ENCODE measurements at places on chromosomes 1 and 21.

DNA sequence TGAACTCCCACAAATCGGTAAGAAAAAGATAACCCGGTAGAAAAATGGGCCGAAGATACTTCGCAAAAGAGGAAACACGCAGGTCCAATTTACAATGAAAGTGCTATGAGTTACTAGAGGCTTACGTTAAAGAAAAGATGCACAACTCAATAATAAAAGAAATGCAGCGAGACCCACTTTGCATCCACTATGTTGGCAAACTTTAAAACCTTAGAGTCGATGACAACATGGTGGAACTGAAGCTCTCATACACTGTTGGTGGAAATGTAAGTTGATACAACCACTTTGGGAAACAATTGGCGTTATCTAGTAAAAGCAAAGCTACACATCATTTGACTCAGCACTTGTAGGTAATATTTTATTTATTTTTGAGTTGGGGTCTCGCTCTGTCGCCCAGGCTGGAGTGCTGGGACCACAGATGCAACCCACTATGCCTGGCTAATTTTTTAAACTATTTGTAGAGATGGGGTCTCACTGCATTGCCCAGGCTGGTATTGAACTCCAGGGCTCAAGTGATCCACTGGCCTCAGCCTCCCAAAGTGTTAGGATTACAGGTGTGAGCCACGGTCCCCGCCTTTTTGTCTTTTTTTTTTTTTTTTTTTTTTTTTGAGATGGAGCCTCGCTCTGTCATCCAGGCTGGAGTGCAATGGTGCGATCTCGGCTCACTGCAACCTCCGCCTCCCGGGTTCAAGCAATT, 696 bp upstream of the GPATCH3 start:
- no peak for DNase-seq

DNA sequence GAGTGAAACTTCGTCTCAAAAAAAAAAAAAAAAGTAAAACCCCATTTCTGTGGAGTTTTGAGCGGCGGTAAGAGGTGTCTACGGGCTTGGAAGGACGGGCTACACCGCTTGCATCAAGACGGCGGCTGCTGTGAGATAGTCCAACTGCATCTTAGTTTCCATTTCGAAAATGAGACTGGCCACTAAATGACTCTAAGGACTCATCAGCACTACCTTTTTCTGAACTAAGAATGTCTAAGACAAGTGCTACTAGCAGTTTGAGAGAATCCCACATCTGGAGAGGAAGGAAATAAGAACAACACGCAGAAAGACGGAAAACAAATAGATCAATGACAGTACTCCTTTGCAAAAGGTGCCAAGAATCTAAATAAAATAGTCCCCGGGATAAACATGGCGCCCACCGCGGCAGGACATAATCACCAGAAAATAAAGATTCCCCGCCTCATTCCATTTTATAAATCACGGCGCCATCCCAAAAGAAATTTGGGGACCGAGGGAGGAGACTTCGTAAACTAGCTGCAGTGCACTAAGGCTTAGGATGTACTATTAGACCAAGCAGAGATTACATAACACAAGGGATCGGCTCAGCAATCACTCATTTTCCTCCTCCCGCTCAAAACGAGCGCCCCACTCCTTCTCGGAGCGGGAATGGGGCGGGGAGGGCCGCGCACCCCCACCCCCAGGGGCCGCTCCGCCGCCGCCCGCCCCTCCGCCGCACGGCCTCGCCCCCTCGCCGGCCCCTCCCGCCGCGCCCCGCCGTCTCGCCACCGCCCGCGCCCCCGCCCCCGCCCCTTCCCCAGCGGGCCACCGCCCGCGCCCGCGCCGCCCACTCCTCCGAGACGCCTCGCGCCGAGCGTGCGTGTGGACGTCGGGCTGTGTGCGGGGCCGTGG, 1.1 kb downstream of the POGZ start:
- peak; percentile 74 for DNase-seq

- DNase-seq = no peak
Observed at GRCh38 chr21:31829736-31830472, 42.9 kb upstream of the HUNK start.

GRCh38 chr1:78918157-78918556, 88.4 kb downstream of the ADGRL4 start:
- no peak for DNase-seq

DNA sequence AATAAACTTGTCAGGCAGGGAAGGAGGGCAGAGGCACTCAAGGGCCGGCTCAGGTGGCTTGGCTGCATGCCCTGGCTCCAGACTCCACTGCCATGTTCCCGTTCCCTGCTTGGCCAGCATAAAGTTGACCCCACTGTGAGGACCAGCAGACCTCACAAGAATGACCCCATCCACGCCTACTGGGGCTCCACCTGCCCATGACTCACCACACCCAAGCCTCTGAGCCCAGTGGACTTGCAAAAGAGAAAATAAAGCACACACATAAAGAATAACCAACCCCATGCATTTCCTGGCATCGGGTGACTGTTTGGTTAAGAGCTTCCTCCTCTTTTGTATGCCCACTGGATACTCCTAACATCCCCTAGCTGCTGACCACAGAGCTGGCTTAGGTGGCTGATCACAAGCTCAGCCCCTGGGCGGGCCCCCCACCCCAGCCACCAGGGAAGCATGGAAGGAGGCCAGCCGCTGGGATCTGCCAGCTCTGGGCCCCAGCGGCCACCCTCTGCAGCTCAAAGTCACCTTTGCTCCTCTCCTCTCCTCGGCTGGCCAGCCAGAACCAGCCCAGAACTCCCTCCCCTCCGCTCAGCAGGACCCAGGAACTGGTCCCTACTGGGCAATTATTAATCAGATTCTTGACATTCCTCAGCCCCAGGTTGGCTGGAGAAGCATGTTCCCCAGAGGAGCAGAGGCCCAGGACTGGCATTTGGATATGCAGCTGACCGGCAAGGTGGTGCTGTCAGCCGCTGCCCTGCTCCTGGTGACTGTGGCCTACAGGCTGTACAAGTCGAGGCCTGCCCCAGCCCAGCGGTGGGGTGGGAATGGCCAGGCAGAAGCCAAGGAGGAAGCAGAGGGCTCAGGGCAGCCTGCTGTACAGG, at the start of gene KLHDC7A:
Gene KLHDC7A, plus strand, starts transcription at position 616 of the 875 bp plus-strand sequence. Its CDS starts 52 bp downstream, at position 668.
- DNase-seq = no peak

DNA sequence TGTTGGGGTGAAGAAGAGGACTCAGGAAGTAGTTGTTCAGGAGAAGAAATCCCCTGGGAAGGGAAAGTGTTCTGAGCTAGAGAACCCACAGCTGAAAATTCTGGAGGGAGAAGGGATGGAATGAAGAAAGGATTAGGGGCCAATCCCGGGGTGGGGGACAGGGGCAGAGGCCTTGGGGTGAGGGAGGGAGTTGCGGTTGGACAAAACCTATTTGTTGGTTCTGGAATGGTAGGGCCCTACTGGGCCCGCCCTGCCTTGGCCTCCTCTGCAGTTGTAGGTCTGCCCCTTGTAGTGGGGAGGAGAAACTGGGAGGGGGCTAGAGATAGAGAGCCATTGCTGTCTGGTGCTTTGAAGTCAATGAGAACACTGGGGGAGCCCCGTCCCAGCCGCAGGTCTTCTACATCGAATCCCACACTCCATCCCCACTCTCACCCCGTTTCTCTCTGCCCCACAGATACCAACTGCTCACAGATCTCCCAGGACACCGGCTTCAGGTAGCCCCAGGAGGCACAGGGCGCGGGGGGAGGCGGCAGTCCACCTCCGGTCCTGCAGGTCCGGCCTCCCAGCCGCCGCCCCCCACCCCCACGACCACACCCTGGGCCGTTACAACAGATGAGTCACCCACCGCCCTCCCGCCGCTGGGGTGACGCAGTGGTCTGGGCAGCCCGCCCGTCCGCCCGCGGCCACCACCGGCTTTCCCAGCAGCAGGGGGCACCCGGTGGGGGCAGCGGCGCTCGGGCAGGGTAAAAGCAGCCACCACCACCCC, 1.1 kb downstream of the TAGLN2 start:
- DNase-seq = peak; percentile 35

- DNase-seq = no peak
Observed at GRCh38 chr1:150115121-150115520, 34.6 kb upstream of the PLEKHO1 start.

DNA sequence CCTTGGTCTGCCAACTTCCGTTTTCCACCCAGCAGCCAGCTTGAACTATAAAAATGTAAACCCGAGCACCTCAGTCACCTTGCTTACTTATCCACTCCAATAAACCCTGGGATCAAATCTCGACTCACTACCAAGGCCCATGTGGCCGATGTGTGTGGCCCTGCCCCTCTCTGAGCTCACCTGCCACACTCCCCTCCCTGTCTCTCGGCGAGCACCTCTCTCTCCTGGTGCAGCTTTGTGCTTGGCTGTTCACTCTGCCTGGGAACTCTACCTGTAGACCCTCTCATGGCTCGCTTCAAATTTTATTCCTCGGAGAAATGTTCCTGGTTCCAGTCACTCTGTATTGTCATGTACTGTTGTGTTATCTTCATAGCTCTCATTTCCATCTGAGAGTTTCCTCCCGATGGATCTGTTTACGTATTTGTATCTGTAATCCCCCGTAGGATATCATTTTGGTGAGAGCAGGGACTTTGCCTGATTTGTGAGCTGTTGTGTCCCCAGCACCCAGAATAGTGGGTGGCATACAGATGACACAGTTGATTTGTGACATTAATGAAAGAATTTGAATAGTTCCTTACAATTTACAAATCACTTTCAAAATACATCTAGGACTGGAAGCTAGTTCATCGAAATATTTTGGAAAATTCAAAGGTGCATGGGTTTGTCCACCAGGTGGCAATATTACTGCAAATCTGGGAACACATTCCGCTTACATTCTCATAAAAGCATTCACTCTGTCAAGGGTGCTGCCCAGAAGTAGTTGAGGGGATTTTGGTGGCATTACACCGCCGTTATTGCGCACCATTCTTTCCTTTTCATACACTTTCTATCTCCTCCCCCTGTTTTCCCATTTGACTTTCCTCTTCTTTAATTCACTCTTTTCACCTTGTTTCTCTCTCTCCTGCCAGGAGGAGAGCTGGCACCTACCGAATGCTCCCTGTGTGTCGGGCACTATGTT, 95.3 kb downstream of the ABCA4 start:
- DNase-seq = no peak

DNA sequence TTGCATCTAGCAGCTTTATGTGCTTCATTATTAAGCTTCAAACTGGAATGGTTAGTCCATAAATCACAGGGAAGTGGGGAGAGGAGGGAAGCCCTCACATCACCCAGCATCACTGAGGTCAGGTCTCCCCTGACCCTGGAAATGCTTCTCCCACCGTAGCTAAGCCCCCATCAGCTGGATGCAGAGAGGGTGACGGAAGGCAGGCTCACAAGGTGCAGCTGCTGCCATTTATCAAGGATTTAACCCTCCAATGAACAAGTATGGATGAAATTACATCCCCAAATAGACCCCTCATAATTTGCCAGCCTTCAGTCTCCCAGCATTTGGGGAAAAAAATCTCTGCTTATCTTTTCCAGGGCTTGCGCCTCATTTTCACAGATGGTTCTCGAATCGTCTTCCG, 60.8 kb downstream of the PGM1 start:
- DNase-seq = no peak

DNA sequence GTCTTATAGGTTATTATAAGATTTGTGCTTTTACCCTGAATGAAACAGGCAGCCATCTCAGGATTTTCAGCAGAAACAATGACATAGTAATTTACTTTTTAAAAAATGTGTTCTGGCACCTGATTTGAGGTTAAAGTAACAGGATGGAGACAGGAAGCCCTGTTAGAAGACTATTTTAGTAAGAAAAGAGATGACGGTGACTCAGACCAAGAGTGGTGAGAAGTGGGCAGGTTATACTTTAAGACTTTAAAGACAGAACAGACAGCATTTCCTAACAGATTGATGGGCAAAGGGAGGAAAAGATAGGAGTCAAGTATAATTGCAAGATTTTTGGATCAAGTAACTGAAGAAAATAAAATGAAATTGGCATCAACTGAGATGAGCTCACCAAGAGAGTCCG, 436.8 kb upstream of the NR5A2 start:
- no peak for DNase-seq

DNA sequence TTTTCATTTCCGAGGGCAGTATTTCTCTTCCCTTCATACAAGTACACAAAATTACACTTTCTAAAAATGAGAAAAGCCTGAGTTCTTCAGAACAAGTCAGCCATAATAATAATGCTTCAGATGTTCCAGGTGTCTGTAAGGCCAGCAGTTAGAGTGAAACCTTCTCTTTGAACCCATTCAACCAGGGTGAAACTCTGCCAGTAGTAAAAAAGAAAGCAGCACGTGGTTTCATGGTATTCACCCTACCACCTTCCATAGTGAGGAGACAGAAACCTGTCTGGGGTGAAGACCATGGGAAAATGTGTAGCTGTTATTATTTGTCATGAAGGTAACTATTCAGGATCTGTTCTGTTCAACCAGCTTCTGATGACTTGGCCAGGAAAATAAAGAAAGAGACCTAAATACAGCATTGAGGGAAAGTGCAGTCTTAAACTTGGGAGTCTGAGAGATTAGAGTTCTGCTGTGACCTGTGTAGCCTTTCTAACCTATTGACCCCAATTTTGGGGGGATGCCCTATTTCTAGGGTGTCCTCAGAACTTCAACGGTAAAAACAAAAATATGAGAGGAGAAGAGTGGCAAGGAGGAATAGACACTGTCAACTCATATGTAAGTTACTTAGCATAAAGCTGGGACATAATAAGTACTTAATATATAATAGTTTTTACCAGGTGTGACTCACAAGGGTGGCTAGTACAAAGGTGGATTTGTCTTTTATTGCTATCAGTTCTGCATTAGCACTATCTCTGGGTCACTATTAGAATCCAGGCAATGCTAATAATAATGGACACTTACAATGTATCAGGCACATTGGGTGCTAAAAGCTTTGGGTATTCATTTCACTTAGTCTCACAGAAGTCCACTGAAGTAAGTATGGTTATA, 70.0 kb upstream of the TNFSF4 start:
- no peak for DNase-seq

DNA sequence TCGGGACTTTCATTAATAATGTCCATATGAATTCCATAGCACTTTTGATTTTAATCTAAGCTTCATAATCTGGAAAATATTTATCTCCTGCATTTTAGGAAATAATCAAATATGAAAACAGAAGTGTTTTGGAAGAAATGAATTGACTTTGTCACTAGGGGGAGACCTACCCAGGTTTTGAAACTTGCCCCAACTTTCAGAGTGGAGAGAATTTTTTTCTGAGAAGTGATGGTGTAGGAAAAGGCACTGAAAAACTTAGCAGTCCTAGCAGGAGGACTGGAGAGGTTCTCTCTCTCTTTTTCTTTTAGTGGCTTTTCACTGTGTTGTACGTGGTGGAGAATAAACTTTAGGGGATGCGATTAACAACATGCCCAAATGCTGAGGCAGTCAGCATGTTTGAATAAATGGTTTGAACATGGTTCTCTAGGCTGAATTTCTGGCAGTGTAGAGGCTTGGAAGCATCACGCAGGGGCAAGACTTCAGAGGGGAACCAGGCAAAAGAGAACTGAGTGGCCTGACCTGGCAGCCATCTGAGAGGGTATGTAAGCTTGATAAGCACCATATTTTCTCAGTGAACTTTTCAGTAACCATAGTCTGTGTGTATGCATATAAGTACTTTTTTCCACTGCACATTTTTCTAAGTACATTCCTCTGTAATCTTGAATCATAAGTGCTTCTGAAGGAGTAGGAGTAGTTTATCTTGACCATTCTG, 68.3 kb upstream of the NEK7 start:
- no peak for DNase-seq
